ENCODE measurements at places on chromosomes 2 and 18.

- no peak for DNase-seq
Measured at GRCh38 chr2:160429248-160430000, 64.2 kb downstream of the RBMS1 start.

- DNase-seq, result no peak
Measured at GRCh38 chr2:221431477-221431876, 140.6 kb downstream of the EPHA4 start.

GRCh38 chr2:201262718-201263117 is 2.4 kb downstream of the CASP8 start:
- DNase-seq, result no peak

DNA sequence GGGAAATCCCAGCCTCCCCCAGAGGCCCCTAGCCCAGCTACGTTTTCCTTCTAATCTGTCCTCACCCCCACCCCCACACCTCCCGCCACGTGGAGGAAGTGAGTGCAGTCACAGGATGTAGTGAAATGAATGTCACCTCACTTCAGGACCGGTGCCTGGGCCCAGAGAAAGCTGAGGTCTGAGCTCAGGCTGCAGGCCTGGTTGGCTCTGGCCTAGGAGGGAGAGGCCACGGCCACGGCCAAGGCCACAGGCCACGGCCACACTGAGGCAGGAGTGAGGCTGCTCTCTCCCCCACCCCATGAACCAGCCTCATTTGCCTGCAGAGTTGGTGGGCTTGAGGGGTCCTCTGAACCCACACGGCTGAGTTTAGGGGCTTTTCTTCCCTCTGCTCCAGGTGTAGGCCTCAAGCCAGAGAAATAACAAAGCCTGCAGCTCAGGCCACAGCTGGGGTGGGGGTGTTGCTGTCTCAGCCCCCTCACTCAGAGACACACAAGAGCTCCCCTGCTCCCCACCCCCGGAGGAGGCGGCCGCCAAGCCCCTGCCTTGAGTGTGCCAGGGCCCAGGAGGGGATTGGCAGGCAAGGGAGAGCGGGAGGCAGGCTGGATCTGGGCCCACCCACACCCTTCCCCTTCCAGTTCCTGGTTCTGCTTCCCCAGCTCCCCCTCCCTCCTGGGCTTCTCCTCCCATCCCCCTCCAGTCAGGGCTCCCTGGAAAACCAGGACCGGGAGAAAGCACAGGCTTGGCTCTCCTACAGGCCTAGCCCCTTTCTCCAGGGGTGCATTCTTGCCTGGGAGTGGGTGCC is 27.0 kb downstream of the DNMT3A start:
- DNase-seq, result peak; percentile 56

DNA sequence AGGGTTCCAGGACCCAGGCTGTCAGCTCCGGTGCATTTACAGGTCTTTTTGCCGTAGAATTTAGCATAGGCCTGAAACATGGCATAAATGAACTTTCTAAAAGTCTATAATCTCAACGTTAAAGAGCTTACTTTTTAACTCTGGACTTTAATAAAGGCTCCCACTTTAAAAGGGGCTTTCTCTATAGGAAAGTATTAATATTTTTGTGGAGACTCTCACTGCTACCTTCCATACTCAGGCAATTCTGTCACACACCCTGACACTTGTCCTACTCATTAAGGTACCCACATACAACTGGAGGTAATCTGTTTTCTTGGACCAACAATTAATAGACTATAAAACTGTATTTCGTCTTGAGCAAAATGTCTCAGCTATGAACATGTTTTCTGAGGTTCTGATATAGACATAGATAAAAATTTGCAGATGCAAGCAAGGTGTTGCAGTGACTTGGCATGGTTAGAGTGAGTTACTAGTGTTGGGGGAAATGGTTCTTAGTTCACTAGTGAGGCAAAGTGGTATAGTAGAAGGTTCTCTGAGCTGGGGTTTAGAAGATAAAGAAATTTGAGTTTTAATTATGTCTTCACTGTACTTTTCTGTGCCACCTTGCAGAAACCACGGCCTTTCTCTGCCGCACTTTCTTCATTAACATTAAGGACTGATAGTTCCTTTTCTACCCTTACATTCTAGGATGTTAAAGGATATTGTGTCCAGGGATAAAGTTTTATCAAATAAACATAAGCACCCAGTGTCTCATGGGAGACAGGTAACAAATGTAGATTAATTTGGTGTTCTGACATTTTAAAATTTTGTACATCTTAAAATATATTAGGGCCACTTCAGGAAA is 10.8 kb upstream of the NR4A2 start:
- DNase-seq, result no peak

DNA sequence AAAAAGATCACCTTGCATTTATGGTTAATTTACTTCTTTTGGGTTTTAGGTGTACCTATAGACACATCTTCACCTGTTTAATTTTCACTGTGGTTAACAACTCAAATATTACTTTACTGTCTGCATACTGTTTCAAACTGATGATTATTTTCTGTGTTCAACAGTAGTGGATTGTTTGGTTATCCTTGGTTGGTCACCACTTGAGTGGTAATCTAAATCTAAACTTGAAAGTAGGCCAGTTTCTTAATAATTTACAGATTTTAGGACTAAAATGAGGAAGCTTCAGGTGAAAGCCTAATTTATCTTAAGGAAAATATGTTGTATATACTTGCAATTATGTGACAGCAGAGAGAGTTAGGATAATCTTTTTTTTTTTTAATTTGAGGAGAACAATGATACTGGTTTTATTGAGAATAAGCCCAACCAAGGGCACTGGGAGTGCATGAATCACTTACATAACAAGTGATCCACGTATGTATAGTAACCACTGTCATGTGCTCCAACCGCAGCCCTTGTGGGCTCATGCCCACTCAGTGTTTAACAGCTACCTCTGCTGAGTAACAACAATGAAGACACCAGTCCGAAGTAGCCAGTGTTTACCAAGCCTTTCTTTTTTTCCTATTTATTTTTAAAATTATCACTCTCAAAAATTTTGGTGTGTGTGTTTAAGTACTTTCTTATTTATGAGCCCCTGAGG is 31.0 kb upstream of the WDSUB1 start:
- DNase-seq, result no peak

DNA sequence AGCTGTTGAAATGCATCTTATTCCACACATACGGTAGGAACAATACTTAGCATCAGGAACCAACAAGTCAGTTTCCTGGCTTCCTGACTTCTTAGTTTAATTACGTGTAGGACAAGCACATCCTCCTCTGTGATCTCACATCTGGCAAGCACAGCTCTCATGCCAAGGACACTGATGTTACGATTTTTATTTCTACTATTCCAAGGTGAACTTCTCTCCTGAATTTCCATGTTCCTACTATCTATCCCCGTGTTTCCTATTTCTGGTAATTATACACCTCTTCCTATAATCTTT is 374.0 kb downstream of the NCKAP5 start:
- no peak for DNase-seq

DNA sequence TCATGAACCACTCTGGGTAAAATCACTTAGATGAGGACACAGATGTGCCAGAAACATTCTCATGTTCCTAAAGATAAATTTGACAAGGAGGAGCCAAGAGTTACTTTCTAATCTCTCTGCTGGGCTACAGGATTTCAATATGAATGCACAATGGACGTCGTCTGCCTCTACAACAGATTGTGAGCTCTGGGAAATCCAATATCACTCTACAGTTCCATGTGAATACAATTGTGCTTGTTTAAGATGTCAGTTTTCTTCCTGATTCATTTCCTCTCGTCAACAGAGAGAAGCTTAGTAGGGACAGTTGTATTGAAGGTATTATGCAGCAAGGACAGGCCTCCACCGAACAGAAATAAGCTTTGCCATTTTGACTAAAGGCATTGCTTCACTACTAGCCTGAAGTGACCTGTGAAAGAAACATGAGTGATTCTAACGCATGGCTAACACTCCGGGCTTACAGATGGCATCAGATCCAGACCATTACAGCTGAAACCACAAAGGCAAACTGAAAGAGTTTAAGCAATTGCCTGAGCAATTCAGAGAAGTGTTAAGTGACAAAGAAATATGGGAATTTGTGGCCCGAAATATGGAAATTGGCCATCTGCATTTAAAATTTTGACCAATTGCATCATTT is 1591.5 kb downstream of the LRP1B start:
- no peak for DNase-seq

GRCh38 chr2:164910101-164910899 is 45.0 kb downstream of the SLC38A11 start:
- DNase-seq, result no peak

DNA sequence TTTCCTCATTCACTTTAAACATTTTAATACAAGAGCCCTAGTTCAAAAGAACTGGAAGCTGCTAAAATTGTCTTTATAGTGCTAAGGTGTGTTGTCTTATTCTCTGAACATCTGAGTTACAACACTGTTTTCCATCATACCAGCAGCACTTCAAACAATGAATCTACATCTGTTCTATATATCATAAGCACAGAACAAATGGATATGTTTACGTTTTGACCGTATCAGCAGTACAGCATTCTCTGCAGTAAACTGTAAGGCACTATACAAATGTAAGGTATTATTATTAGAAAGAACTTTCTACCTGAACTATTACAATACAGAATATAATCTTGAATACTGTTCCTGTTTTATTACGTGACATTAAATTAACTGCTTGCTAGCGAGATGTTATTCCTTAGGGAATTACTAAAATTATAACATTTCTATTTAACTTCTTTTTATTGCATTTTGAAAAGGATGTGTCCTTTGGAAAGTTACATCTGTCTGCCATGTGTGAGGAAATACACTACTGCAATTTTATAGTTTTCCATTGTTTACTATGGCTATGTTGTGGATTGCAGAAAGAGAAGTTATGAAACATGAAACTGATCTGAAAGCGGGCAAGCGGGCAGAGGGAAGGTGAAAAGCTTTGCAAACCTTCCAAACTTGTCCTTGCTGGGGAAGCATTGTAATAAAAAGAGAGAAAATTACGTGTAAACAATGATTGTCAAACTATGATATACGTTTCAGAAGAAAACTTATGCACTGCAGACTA is 13.7 kb downstream of the NCKAP1 start:
- no peak for DNase-seq

- no peak for DNase-seq
Measured at GRCh38 chr18:27094621-27095020, 90.5 kb downstream of the CHST9 start.
